ENCODE measurements at places on chromosomes 5 and 9.
A peak's percentile ranks its signal among the peaks of the same experiment; 100 is the strongest.

DNA sequence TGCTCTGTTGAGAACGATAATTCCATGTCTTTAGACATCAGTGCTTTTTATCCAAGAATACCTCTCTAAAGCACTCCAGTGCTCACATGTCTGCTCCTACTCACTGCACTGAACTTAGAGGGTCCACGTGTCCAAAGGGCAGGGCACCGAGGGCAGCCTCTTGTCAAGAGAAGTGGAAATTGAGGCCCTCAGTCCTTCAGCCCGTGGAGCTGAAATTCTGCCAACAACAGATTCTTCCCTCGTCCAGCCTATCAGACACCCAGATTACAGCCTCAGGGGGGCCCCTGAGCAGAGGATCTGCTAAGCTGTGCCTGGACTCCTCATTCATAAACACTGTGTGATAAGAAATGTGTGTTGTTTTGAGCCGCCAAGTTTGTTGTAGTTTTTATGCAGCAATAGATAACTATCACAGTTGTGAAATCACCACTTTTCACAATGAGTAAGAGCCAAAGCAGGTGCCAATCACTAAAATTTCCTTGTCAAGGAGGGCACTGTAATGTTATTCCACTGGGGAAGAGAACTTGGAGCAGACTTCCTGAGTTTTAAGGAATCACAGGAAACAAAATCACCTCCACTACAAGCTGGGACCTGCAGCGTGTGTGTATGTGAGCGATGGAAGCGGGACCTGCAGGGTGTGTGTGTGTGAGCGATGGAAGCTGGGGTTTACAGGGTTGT lies 58.8 kb upstream of the IGFBPL1 start:
- DNase-seq: no peak

DNA sequence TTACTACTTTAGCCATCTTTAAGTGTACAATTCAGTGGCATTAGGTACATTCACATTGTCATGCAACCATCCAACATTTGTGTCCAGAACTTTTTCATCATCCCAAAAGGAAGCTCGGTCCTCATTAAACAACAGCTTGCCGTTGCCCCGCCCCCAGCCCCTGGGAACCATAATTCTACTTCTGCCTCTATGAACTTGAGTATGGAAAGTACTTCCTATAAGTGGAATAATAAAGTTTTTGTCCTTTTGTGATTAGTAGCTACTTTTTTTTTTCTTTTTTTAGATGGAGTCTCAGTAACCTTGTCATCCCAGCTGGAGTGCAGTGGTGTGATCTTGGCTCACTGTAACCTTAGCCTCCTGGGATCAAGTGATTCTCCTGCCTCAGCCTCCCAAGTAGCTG lies 5.0 kb downstream of the GBGT1 start:
- no peak for DNase-seq

DNA sequence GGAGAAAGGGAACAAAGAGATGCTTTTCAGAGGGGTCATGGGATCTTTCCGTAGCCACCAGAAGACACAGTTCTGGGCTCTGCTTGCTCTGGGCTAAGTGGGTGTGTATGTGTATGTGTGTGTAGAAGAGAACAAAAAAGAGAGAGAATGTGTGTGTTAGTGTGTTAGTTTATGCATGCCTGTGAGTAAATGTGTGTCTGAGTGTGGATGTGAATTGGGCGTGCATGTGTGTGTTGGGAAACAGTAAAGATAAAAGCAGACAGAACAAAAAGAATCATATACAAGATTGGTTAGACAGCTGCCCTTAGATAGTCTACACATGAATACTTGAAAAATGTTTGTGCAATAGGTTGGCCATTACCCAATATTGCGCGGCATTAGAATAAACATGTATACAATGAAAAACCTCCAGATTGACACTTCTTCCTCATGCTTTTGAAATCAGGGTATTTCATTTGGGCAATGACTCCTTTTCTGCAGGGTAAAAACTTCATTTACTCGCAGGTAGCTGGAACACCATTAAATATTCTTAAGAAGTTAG lies 36.5 kb upstream of the HSPA9 start:
- no peak for DNase-seq

DNA sequence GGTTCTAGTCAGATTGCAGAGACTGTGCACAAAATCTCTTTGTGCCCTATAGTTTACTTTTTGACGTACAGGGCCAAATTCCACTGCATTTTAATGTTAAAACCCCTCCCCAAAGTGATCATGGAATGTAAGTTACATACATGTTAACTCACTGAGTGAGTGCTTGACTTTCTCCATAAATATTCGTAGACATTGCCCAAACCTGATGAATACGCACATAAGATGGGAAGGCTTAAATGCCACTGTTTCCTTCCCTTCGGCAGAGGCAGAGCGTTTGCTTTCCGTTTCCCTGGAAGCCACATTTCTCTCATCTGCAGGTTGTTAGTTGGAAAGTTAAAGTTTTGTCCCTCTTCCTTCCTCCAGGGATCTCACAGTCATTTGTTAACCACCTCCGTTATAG lies 286.2 kb downstream of the MCTP1 start:
- no peak for DNase-seq

- peak; percentile 96 for DNase-seq
These were observed at the start of gene PURA for GRCh38 chr5:140113699-140114263. TSS of gene PURA (plus strand) at chr5:140114109. CDS start at chr5:140114182, 73 bp downstream.

DNA sequence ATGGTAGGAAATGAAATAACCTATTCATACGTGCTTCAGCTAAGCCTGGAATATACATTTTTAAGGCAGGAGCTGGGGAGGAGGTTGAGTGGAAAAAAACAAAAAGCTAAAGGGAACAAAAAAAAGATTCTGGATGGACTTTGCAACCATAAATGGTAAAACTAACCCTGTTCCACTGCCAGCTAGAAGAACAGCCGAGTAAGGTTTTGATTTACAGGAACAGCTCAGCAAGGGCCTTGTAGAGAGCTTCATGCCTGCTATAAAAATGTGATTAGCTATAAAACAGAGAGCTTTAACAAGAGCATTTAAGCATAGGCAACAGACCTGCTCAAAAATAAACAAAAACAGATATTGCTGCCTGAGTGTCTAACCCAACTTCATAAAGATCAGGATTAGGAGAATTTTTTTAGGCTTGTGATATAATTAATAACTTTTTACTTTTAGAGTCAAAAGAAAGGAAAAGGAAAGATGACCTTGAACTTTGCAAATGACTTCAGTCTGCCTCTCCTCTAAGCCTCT lies 194.8 kb downstream of the FBXL7 start:
- no peak for DNase-seq

GRCh38 chr5:151006704-151007334 lies 13.6 kb upstream of the GPX3 start:
- DNase-seq: no peak

- DNase-seq: no peak
These were observed 18.0 kb downstream of the NR5A1 start for GRCh38 chr9:124489222-124489621.

- DNase-seq: no peak
These were observed 2.7 kb downstream of the PTGDS start for GRCh38 chr9:136979769-136980587.

DNA sequence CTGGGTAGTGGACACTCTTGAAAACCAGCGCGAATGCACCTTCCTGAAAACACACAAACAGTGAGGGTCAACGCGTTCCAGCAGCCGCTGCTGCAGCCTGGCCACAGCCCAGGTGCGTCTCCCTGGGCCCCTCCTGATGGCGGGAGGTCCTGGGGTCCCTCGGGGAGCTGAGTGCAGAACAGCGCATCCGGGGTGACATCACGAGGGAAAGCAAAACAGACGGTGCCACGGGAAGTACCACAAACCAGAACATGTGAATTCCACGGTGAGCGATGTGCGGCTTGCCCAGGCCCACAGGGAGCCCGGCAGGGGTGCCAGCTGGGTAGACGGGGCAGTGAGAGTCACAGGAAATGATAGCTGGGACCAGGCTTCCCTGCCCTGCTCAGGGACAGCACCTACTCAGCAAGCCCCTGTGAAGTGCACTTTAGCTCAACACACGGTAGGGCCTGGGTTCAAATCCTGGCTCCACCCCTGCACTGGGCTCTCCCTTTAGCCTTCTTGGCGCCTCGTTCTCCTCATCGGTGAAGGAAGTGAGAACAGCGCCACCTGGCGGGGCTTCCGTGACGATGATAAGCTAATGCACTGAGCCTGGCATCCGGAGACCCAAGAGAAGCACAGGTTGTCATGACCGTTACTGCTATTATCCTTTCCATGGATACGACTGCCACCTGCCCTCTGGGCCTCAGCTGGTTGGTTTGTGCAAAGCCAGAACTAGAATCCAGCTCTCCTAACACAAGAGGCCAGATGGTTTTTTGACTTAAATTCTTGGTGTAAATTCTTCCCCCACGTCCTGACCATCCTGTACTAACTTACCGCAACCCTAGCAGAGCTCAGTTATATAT lies 24.6 kb downstream of the GFPT2 start:
- peak; percentile 88 for DNase-seq

DNA sequence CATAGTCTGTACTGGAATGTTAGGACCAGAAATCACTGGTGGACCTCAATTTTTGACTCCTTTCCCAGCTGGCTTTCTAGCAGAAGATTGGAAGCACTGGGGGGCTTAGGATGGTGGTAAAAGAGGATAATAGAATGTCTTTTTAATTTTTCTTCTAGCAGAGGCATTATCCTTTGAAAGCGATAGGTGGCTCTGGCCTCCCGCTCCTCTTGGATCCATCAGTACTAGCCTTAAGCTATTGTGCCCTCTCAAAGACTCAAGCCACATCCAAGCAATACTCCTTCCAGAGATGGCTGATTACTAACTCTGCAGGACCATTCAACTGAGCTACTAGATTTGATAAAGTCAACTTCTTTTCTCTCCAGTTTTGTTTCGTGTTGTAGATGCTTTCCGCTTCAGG lies 610.6 kb downstream of the CDH12 start:
- DNase-seq: no peak

DNA sequence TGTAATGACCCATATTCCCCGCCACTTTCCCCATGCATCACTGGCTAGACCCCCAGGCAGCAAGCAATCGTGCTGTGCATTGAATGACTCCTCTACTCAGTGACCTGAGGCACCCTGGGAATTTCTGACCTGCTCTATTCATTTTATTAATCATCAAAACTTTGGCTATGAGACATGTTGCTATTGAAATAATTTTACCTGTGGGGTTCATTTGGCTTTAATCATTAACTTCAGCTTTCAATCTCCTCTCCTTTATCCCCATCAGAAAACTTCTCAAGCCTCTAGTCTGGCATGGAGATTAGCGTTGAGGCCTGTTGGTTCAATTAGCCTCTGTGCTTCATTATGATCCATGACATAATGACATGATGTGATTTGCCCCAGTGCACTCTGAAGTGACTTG lies 429.0 kb downstream of the ZNF608 start:
- DNase-seq: no peak

- DNase-seq: no peak
These were observed 343.2 kb downstream of the TMEM232 start for GRCh38 chr5:110383231-110383630.

GRCh38 chr5:107572715-107573368 lies 97.9 kb downstream of the EFNA5 start:
- DNase-seq: no peak

- DNase-seq: no peak
These were observed 1.1 kb downstream of the BRINP1 start for GRCh38 chr9:119368179-119368578.

- no peak for DNase-seq
These were observed 48.4 kb downstream of the WDR41 start for GRCh38 chr5:77443670-77444069.

GRCh38 chr5:113771483-113771882 lies 258.0 kb downstream of the YTHDC2 start:
- no peak for DNase-seq

- no peak for DNase-seq
These were observed 28.2 kb upstream of the PPP2R2B start for GRCh38 chr5:146906803-146907202.

DNA sequence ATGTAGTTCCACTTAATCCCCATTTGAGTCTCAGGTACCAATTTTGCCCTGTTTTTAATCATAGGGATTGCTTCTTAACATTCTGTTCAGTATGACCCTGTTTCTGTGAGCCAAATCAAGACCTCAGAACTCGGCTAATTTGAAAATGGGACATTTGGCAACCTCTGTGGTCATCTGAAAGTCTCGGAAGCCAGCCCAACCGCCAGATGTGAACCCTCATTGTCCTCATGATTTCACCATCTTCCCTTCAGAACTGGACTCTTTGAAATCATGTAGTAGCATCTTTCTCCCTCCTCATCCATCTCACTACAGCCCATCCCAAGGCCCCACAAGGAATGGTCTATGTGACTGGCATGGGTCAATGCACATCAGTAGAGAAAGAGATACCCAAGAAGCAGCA lies 88.9 kb downstream of the S1PR3 start:
- no peak for DNase-seq

- DNase-seq: no peak
These were observed 416.5 kb upstream of the CCNH start for GRCh38 chr5:87829217-87829551.

DNA sequence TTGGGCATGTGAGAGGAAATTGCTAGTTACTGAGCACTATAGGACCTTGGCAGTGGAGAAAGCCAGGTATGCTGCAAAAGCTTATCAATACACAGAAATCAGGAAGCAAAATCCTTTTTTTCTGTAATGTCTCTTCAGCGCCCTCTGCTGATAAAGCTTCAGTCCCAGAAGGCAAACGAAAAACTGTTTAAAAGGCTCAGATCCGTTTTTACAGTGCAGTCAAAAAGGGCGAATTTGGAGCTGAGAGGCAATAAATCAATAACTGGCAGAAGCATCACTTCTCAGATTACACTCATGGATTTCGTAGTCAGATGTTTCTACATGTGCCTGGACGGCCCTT lies 1.1 kb upstream of the MAN2A1 start:
- no peak for DNase-seq

GRCh38 chr9:115715666-115716065 lies 437.9 kb upstream of the PAPPA start:
- no peak for DNase-seq

DNA sequence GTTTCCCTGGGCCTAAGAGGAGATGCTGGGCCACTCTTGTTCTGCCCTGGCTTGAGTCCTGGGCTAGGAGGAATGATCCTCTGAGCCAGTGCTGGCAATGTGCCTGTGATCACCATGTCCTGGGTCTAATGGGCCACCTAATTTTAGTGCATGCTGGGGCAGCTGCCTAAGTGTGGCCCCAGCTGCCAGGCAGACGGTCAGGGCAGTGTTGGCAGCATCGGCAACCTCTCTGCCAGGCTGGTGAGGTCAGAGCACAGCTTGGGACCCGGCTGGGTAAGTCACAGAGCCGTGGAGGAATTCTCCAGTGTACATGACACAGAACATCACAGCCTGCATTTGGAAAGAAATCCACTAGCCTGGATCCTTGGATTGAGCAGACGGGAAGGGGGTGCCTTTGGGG lies 21.4 kb upstream of the PITX1 start:
- no peak for DNase-seq

DNA sequence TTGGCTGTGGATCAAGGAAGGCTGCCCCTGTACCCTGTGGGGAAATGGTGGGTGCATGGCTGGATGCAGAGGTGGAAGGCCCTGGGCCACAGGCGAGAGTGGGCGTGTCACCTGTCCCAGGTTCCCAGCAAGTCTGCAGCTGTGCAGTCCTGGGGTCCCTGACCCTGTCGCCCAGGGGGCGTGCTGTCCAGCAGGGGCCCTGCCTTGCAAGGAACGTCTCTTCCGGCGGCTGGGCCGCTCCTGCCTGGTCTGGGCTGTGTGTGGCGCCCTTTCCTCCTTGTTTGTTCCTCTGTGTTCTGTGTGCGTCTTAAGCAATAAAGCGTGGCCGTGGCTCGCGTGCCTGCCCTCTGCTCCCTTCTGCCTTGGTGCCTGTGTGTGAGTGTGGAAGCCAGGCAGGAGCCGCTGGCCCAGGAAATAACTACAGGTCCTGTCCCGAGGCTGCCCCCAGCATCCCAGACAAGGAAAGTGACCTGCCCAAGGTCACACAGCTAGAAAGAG lies 8.4 kb downstream of the SLC2A6 start:
- no peak for DNase-seq

- no peak for DNase-seq
These were observed 179.8 kb downstream of the FGF1 start for GRCh38 chr5:142506046-142506445.

GRCh38 chr5:142719836-142720370 lies 34.0 kb upstream of the FGF1 start:
- DNase-seq: no peak
